ENCODE measurements at places on chromosomes 2 and 18. TPM values are rescaled to one million over a fixed set of nuclear protein-coding genes. Genes with fewer than 3 reads are reported as not detected.

DNA sequence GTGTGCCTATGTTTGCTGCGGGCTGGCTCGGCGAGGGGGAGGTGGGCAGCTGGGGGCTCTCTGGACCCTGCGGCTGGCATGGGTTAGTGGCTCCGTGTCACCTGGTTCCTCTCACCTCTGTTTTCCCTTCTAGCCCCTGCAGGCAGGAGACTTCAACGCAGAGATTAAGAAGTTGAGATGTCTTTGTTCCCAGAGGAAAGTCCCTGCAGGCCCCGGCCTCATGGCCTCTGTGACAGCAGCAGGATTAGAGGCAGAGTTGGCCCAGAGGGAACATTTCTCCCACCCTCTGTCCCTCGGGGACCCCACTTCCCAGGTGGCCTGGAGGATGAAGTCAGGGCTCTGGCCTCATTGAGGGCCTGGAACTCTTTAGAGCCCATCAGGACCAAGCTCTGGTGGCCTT lies 56.5 kb downstream of the HPCAL1 start:
- peaks cover 3% of the 10 kb centered on the region for H3K27me3 ChIP-seq
- no peak overlapping the region for H3K4me3 ChIP-seq
- H3K36me3 ChIP-seq = peaks cover 5% of the 10 kb centered on the region
- H3K27ac ChIP-seq = no peak overlapping the region
- H3K4me1 ChIP-seq = peaks cover 12% of the 10 kb centered on the region

- H3K4me3 ChIP-seq = no peak overlapping the region
- H3K4me1 ChIP-seq = peaks cover 9% of the 10 kb centered on the region
- no peak overlapping the region for H3K27ac ChIP-seq
- no peak for DNase-seq
- peaks cover 6% of the 10 kb centered on the region for H3K36me3 ChIP-seq
- peaks cover 1% of the 10 kb centered on the region for H3K27me3 ChIP-seq
Measured at GRCh38 chr2:15127301-15127700, 433.8 kb downstream of the NBAS start.

DNA sequence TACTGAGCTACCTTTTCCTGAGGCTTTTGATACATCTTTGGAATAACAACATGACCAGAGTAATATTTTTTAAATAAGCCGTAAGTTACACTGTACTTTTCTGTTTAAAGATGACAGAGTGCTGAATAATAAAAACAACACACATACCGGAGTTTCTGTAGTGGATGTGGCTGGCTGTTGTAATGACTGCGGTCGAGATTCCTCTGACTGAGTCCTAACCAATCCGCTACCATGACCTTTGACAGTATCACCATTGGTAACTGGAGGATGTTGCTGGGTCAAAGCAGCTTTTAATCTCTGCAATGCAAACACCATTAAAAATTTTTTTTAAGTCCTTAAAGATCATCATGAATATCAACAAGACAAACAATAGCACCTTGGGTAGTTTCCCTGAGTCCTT lies 70.7 kb downstream of the ATF2 start:
- H3K4me3 ChIP-seq = no peak overlapping the region
- peaks cover 22% of the 10 kb centered on the region for H3K36me3 ChIP-seq
- no peak for DNase-seq
- H3K27ac ChIP-seq = no peak overlapping the region
- H3K4me1 ChIP-seq = no peaks in the 10 kb centered on the region
- peaks cover 5% of the 10 kb centered on the region for H3K27me3 ChIP-seq

DNA sequence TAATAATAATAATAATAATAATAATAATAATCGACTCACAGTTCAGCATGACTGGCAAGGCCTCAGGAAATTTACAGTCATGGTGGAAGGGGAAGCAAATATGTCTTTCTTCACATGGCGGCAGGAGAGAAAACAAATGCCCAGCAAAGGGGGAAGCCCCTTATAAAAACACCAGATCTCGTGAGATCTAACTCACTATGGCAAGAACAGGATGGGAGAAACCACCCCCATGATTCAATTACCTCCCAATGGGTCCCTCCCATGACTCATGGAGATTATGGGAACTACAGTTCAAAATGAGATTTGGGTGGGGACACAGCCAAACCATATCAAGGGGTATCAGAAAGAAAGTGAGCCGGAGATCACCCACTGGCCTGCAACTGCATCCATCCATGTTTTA lies 40.5 kb upstream of the PAPOLG start:
- H3K4me3 ChIP-seq = no peak overlapping the region
- peaks cover 3% of the 10 kb centered on the region for H3K4me1 ChIP-seq
- DNase-seq = no peak
- no peaks in the 10 kb centered on the region for H3K27me3 ChIP-seq
- no peak overlapping the region for H3K27ac ChIP-seq

GRCh38 chr18:26813043-26813442 lies 52.5 kb downstream of the AQP4 start:
- H3K4me1 ChIP-seq = peaks cover 2% of the 10 kb centered on the region
- H3K36me3 ChIP-seq = no peaks in the 10 kb centered on the region
- DNase-seq = peak; percentile 45
- H3K27ac ChIP-seq = peak overlapping the region; percentile 14
- no peak overlapping the region for H3K4me3 ChIP-seq
- H3K27me3 ChIP-seq = peaks cover 2% of the 10 kb centered on the region

DNA sequence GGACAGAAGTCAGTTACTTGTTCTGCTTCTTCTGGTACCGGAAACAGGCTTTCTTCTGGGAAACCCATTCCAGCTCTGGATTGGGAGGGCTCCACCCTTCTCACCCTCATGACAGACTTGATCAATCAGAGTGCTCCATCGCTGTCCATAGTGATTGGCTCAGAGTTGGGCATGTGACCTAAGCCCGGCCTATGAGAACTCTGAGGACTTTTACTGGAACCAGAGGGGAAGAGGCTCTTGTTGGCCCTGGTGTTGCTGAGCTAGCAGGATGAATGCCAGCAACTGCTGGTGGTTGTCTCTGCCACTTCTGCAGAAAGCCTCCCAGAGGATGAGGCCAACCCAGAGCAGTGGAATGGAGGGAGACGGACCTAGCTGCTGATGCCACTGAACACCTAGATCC lies 33.3 kb downstream of the TMEM37 start:
- DNase-seq = no peak
- H3K36me3 ChIP-seq = no peaks in the 10 kb centered on the region

DNA sequence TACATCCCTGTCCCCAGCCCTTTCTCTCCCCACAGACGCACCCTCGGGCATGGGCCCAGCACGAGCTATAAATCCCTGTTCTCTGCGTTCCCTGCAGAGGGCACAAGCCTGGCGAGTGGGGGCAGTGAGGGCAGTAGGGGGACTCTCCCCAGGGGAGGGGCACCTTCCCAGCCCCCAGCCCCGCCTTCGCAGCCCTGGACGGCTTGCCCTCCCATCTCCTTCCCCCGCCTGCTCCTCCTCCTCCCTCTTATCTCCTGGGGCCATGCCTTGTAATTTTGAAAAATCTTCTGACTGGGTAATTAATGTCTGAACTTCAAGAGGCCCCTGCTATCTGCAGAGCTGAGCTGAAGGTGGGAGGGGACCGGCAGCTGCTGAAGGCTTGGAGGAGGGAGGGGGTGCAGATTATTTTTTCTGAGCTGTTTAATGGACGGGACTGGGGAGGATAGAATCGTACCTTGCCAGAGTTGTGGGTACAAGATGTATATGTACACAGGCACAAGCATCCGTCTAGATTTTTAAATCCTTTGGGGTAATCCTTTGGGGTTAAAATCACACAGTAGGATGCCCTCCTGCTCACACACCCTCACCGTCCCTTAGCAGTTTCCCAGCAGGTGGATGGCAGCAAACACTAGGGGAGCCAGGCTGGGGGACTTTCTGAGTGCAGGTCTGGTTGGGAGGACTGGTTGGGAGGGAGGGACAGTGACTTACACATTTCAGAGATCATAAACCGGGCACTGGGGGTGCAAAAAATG lies 121.9 kb downstream of the SMAD7 start:
- H3K27ac ChIP-seq = peak overlapping the region; percentile 99
- H3K27me3 ChIP-seq = peaks cover 4% of the 10 kb centered on the region
- no peak overlapping the region for H3K4me3 ChIP-seq
- no peak for DNase-seq

YWHAQ gene
- total RNA-seq = 268 TPM

RNF103 gene
- total RNA-seq = 31.9 TPM

- no peak overlapping the region for H3K27ac ChIP-seq
- no peak overlapping the region for H3K4me3 ChIP-seq
- no peaks in the 10 kb centered on the region for H3K27me3 ChIP-seq
- DNase-seq = no peak
Measured at GRCh38 chr2:47194410-47194809, 39.3 kb upstream of the STPG4 start.

- H3K27ac ChIP-seq = no peak overlapping the region
- H3K4me3 ChIP-seq = no peak overlapping the region
- peaks cover 10% of the 10 kb centered on the region for H3K36me3 ChIP-seq
- peaks cover 2% of the 10 kb centered on the region for H3K27me3 ChIP-seq
- no peaks in the 10 kb centered on the region for H3K4me1 ChIP-seq
Measured at GRCh38 chr2:11610624-11611242, 59.3 kb downstream of the NTSR2 start.

DNA sequence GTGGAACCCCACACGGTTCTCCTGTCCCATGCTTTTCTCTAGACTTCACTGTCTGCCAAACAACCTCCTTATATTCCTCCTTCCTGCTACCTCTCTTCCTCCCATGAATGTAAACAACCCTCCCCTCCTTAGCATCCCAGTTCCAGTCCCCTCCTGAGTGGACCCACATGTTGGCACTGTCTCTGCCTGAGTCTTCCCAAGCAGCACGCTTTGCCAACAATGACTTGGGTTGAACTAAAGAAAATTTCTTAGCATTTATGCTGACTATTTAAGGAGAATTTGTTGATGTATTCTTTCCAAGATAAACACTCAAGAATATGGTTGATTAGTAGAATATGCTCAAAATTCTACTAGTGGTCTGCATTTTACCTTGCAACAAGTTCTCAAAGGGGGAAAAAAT lies 338.0 kb downstream of the TNS1 start:
- H3K4me1 ChIP-seq = peaks cover 4% of the 10 kb centered on the region
- peaks cover 4% of the 10 kb centered on the region for H3K27me3 ChIP-seq
- H3K27ac ChIP-seq = no peak overlapping the region
- H3K36me3 ChIP-seq = no peaks in the 10 kb centered on the region
- no peak for DNase-seq

GRCh38 chr2:20061476-20061875 lies 10.0 kb upstream of the LAPTM4A start:
- no peak overlapping the region for H3K4me3 ChIP-seq
- no peak for DNase-seq
- no peaks in the 10 kb centered on the region for H3K27me3 ChIP-seq
- no peaks in the 10 kb centered on the region for H3K36me3 ChIP-seq

GRCh38 chr2:152520759-152521158 lies 185.8 kb downstream of the FMNL2 start:
- H3K27ac ChIP-seq = no peak overlapping the region
- H3K4me1 ChIP-seq = peaks cover 15% of the 10 kb centered on the region
- H3K36me3 ChIP-seq = no peaks in the 10 kb centered on the region
- H3K4me3 ChIP-seq = no peak overlapping the region
- no peak for DNase-seq

DNA sequence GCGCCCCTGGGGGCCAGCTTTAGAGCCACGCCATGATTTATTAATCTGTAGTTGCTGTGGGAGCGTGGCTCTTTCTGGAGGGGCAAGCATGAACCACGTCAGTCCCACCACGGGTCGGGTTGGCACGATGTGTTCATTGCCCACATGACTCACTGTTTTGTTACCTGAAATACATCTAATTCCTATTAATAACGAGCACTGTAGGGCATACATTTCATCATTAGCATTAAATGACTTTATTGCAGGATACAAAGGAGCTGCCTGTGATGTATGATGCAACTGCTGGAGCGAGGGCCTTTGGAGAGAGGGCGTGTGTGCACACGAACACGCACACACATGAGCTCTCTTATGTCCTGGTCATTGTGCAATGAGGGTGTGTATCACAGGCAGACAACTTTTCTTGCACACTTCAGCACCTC lies 127.0 kb downstream of the INHBB start:
- no peak for DNase-seq
- H3K27me3 ChIP-seq = peaks cover 6% of the 10 kb centered on the region
- peaks cover 36% of the 10 kb centered on the region for H3K4me1 ChIP-seq
- no peak overlapping the region for H3K27ac ChIP-seq
- H3K36me3 ChIP-seq = peaks cover 6% of the 10 kb centered on the region

DNA sequence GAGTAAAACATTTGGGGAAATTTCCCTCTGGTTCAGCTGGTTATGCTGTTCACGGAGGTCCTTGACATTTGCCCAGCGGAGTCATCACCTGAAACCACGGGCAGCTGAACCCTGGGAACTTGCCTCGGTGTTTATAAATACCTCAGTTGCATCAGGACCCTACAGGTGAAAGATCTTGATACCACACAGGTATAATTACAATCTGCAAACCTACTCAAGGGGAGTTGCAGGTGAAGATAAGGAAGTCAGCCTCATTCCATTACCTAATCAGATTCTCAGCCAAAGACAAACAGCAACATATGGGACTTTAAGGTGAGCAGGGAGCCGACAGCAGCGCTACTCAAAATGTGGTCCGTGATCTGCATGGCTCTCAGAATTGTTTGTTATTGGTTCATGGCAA lies 37.0 kb upstream of the ATIC start:
- H3K27me3 ChIP-seq = no peaks in the 10 kb centered on the region
- no peak overlapping the region for H3K27ac ChIP-seq
- no peak for DNase-seq
- no peaks in the 10 kb centered on the region for H3K36me3 ChIP-seq
- H3K4me1 ChIP-seq = no peaks in the 10 kb centered on the region
- H3K4me3 ChIP-seq = no peak overlapping the region

- no peaks in the 10 kb centered on the region for H3K4me1 ChIP-seq
- H3K27ac ChIP-seq = no peak overlapping the region
- DNase-seq = no peak
- H3K27me3 ChIP-seq = no peaks in the 10 kb centered on the region
- H3K36me3 ChIP-seq = peaks cover 3% of the 10 kb centered on the region
- no peak overlapping the region for H3K4me3 ChIP-seq
Measured at GRCh38 chr2:71102981-71103681, 26.9 kb downstream of the MCEE start.
